ENCODE measurements at places on chromosomes 4 and X. TPM values are rescaled to one million over a fixed set of nuclear protein-coding genes. Genes with fewer than 3 reads are reported as not detected.

Gene P2RY8
- not detected for total RNA-seq

Gene PGM2
- 12.8 TPM for total RNA-seq

Gene GPR82
- not detected for total RNA-seq

Gene CXCL13
- not detected for total RNA-seq

Gene ETDB
- total RNA-seq: not detected

Data from temporal lobe (tissue), 4 donors.